A549 (cell line): ENCODE measurements at places on chromosomes 6 and 20.

- no peak for DNase-seq
These were observed 1.9 kb downstream of the MAPK14 start for GRCh38 chr6:36029464-36029863.

DNA sequence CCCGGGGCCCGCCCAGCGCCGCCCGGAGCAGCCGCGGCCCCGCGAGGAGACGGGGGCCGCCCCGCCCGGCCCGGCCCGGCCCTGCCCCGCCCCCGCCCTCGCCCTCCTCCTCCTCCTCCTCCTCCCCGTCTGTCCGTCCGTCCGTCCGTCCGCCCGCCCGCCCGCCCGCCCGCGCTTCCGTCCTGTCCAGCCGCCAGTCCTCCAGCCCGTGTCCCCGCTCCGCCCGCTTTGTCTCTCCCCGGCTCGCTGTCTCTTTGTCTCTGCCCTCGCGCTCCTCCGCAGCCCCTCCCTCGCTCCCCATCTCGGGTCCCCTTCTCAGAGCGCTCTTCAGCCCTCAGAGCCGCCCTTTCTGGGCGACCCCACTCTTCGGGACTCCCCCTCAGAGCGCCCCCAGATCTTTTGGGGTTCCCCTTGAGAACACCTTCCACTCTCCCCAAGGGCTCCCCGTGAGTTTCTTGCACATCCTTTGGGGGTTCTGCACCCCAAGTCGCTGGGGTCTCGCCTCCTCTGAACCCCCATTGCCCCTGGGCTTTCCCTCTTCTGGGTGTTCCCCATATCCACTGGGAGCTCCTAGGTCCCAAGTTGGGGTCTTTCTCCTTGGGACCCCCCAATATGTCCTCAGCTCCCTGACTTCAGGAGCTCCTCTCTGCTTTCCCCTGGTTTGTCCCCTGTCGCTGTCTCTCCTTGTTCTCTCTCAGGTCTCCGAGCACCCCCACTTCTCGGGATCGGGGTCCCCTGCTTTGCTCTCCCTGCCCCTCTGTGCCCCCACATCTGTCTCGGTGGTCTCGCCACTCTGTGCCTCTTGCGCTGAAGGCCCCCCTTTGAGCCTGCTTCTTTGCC lies 79.5 kb upstream of the MYL9 start:
- no peak for DNase-seq

GRCh38 chr20:46893877-46894578 lies 615 bp upstream of the EYA2 start:
- peak; percentile 33 for DNase-seq

- DNase-seq, result no peak
These were observed 330.5 kb downstream of the EPHA7 start for GRCh38 chr6:93088621-93089501.

GRCh38 chr20:48026981-48027592 lies 241.8 kb upstream of the SULF2 start:
- no peak for DNase-seq

DNA sequence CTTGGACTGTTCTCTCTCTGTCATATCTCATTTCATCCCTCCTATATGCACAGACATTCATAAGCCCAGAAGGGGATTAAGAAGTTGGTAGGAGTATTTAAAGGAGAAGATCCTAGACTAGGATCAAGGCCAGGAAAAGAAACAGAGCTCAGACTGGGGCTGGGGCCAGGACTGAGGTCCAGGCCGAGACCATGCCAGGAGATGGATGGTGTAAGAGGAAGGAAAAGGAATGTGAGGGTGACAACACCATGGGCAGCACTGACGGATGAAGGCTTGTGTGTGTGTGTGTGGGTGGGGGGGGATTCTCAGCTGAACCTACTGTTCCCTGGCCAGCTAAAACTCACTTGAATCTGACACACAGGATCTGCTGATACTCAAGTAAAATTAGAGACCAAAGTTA lies 182.1 kb downstream of the KIF6 start:
- DNase-seq, result no peak

DNA sequence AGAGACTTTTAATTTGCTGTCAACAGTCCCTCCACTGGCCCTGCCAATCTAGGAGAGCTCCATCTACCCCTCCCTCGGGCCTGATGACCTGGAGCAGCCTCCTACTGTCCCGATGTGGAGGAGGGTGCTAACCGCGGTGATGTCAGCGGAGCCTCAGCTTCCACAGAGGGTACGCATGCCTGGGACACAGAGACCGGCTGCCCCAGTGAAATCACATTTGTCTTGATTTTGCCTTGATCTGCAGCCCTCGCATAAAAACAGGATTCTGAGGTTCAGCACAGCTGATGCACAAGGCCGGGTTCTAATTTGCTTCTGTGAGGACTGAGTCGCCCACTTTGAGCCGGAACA lies 77.6 kb downstream of the STK35 start:
- no peak for DNase-seq

DNA sequence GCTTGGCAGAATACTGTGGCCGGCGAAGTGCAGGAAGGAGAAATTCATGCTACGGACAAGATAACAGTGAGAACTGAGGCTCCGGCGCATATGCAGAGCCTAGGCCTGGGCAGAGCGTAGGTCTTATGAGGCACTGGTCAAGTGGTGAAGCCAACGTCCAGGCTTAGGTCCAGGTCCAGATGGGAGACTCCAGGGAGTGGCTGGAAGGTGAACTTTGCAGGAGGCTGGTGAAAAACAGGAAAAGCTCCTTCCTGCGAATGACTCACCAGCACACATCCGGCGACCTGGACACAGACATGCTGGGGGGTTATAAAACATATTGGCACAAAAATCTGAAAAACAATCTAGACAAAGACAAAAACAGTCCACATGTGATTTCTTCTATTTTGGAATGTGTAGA lies 15.4 kb downstream of the C6orf141 start:
- no peak for DNase-seq

DNA sequence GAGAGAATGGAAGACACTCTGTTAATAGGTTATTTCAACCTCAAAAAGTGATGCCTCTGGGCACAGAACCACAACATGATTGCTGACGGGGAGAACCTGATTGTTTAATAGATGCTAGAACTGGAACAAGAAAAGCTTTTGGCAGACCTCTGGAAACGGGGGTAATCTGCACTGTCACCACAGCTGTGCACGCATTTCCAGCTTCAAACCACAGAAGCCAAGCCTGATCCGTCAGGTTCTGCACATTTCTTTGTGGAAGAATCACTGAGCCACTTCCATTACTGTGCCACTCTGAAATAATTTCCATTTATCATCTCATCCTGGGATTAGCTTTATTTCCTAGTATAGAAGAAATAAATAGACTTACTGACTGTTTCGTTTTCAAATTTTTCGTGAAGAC lies 309.3 kb downstream of the FARS2 start:
- DNase-seq, result no peak

GRCh38 chr6:32982084-32982701 lies 13.8 kb downstream of the BRD2 start:
- no peak for DNase-seq

GRCh38 chr6:81023709-81024108 lies 728.8 kb downstream of the TENT5A start:
- DNase-seq, result no peak

GRCh38 chr6:169804427-169804826 lies 53.0 kb downstream of the ERMARD start:
- no peak for DNase-seq

GRCh38 chr20:15302075-15302474 lies 964.7 kb upstream of the FLRT3 start:
- DNase-seq, result no peak

DNA sequence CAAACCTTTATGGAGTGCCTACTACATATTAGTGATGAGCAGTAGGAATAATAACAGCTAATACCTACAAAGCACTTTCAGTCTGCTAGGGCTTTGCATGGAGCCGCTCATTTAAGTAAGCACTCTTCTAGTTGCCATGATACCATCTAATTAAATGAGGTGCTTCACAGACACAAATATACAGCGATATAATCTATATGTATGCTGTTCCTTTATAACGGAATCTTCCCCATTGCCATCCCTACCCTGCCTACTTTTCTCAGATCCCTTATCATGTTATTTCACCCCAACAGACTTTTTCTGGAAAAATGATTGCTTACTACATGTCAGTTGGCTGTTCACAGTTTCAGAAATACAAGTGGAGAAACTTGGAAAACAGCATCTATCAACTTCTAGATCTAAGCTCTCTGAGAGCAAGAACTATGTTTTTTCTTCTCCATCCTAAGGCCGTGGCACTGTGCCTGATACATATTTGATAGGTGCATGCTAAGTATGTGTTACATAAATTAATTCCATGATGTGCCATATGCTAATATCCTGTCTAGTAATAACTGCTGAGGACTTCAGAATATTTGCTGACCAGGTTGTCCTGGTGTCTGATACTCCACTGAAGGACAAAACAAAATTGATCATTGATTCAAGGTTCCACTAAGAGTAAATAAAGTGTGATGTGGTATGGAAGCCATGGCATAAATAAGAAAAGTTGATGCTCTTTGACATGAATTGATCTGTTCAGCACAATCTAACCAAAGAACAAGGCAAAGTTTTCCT lies 124.6 kb downstream of the GMPR start:
- DNase-seq, result no peak

DNA sequence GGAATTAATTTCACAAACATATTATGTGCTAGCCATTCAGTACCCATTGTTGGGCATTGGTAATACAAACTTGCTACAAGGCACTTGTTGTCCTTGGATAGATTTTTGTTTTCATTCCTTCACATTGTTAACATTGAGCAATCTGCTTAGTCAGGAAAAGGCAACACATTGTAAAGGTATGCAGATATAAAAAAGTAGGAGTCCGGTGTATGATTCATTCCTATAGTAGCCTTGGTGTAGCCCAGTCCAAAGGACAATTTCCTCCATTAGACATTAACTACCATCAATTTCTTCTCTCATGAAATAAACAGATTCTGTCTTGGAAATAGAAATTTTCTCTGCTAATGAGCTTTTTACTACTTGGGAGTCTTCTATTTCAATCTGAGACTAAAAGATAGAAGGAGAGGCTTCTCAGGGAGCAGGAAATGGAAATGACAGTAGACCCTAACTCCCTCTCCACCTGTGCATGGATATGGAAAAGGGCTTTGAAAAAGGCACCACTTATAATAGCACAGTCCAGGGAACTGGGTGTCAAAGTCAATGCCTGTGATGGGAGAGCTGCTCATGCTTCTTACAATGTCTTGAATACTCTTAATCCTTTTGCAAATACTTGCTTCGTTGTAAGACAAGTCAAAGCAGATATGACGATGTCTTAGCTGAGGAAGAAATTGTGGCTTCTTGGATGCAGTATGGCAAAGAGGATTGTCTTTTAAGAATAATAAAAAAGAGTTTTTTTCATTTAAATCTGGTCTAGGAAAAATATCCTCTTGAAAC lies 369.4 kb upstream of the CITED2 start:
- peak; percentile 71 for DNase-seq

DNA sequence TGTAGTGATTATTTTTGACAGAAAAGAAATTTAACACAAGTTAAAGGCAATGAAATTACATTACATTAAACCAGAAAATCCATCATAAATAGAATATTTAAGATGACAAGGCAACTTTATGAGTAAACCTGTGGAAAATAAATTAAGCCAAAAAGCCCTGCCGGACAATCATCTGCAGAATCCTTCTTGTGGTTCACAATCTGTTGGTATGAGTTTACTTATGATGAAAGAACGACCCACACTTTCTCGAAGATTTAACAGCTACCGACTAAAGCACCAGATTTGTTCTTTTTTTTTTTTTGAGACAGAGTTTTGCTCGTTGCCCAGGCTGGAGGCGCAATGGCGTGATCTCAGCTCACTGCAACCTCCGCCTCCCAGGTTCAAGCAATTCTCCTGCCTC lies 21.4 kb downstream of the HDAC2 start:
- no peak for DNase-seq

- no peak for DNase-seq
These were observed 44.7 kb downstream of the NFATC2 start for GRCh38 chr20:51497542-51498467.

GRCh38 chr6:131948692-131949619 lies 2.2 kb downstream of the CCN2 start:
- no peak for DNase-seq

DNA sequence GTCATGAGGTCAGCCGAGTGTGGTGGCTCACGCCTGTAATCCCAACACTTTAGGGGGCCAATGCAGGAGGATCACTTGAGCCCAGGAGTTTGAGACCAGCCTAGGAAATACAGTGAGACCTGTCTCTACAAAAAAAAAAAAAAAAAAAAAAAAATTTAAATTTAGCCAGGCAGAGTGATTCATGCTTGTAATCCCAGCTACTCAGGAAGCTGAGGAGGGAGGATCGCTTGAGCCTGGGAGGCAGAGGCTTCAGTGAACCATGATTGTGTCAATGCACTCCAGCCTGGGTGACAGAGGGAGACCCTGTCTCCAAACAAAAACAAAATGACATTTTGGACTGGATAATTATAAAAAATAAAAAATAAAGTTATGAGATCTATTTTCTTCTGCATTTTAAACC lies 56.2 kb downstream of the ADGRF1 start:
- DNase-seq, result no peak

DNA sequence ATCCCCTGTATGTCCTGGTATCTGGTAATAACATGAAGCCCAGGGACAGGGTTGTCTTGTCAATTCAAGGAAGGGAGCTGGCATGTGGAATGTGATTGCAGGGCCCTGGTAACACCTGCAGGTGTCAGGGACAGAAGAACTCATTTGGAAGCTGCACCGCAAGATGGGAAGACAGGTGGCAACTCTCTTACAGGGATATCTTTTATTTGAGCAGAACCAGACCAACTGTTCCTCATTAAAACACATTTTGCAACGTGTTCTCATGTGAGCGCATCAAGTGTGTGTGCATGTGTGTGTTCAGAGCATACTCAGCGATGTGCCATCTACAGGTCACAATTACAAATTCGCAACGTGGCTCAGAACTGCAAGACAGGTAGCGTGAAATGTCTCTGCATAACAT lies 370.9 kb upstream of the SOX4 start:
- DNase-seq, result no peak

- DNase-seq, result no peak
These were observed 198.6 kb downstream of the BACH2 start for GRCh38 chr6:90098001-90098531.

DNA sequence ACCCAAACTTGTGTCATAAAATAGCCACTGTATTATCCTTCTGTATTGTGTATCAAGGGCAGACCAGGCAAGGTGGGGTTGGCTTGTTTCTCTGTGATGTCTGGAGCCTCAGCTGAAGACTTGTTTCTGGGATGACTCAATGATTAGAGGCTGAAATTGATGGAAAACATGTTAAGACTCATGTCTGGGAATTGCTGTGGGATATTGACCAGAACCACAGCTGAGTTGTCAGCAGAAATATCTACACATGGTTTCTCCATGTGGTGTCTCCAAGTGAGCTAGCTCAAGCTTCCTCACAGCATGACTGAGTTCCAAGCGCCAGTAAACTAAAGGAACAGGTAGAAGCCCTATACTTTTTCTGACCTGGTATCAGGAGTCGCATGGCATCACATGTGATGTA lies 128.5 kb upstream of the SYNDIG1 start:
- no peak for DNase-seq
